ENCODE measurements at places on chromosomes 4 and X.

- DNase-seq = no peak
Measured at GRCh38 chr4:76931087-76931486, 18.5 kb upstream of the SEPTIN11 start.

GRCh38 chr4:26385690-26386089, 64.9 kb downstream of the RBPJ start:
- no peak for DNase-seq

DNA sequence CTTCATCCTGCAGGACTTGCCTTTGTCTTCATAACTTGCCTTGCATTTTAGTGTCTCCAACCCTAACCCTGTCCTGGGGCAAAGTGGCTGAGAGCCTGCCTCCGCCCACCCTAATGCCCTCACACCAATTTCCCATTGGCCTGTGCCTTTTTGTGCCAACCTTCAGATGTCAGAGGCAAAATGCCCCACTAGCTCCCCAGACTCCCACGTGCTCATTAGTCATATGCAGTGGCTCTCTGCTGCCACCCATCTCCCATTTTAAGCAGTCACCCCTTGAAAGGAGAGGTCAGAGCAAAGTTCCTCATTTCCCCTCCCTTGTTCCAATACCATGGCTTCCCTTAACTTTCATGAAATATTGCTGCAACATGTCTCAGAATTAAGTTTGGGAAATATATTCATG, 74.8 kb upstream of the PASD1 start:
- peak; percentile 17 for DNase-seq

GRCh38 chrX:153806999-153807575, 12.6 kb downstream of the SSR4 start:
- DNase-seq = no peak

DNA sequence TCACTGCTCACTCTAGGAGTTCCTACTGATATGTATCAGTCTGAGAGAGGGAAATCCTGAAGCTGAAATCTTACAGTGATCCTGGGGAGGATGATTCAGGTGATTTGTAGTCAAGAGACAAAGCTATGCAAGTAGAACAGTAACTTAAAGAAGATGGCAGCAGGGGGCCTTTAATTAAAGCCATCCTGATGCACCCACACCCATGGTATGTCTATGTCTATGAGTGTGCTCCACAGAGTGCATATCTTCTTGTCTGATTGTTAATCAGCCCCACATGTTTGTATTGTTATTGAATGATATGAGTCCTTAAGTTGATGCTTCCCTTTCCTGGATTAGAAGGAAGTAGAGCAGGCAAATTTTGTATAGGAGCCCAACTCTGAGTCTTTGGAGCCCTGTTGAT, 78.8 kb downstream of the NHS start:
- DNase-seq = no peak

DNA sequence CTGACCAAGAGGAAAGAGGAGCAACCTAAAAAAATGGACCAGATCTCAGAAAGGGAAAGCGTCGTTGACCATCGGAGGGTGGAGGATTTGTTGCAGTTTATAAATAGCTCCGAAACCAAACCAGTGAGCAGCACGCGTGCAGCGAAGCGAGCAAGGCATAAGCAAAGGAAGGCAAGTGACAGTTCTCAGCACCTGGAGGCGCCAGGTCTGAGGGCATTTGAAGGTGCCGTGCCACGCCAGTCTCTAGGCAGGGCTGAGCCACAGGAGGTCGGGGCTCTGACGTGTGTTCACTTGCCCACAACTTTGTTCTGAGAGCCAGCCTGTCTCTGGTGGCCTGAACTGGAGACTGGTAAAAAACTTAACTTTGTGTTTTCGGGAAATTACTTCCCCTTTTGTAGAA, 59.7 kb downstream of the TNIP2 start:
- no peak for DNase-seq

GRCh38 chr4:152605641-152606335, 69.9 kb upstream of the FBXW7 start:
- no peak for DNase-seq

DNA sequence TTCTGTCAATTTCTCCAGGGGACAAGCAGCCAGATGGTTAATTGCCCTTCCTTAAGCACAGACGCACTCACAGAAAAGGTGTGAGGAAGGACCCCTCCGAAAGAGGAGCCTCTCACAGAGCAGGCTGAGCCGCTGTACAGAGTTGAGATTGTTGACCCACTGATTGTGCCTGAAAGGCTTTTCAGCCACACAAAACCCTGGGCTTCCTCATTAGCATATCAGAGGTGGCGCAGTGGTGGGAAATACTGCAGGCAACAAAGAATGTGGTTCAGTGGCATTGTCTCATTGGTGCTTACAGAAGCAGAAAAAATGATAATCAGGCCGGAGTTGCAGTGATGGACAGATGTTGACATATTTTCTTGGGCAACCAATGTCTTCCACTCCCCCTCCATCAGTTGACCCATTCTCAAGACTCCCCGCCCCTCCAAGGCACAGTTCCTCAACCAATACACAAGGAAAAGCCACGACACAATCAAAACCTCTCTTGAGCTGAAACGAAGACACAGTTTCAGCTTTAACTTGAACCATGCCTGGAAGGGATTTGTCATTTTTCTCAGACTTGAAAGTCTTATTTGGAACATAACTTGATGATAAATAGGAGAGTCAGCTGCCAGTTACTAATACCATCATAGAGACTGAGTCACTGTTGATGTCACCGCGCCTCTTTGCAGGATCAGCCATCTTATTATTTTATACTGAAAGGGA, 53.1 kb downstream of the ATXN3L start:
- no peak for DNase-seq

- DNase-seq = no peak
Measured at GRCh38 chr4:139241086-139241783, 38.8 kb downstream of the MGARP start.

DNA sequence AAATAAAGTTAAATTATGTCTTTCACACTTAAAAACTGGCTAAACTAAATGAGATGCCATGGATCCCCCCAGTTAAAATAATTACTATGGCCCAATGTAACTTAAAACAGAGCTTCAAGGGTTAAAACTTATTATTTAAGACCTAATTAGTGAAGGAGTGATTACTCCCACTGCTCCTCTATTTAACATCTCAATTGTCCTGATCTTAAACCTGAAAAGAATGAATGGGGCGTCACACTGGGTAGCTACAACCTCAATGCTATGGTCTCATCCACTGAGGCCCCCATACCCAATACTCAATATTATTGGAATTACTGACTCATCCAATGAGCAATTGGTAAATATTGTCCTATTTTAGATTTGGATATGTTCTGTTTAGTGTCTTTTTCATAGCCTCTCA, 21.1 kb upstream of the TMEM255A start:
- DNase-seq = no peak

GRCh38 chrX:25084446-25084845, 68.7 kb upstream of the ARX start:
- DNase-seq = no peak

DNA sequence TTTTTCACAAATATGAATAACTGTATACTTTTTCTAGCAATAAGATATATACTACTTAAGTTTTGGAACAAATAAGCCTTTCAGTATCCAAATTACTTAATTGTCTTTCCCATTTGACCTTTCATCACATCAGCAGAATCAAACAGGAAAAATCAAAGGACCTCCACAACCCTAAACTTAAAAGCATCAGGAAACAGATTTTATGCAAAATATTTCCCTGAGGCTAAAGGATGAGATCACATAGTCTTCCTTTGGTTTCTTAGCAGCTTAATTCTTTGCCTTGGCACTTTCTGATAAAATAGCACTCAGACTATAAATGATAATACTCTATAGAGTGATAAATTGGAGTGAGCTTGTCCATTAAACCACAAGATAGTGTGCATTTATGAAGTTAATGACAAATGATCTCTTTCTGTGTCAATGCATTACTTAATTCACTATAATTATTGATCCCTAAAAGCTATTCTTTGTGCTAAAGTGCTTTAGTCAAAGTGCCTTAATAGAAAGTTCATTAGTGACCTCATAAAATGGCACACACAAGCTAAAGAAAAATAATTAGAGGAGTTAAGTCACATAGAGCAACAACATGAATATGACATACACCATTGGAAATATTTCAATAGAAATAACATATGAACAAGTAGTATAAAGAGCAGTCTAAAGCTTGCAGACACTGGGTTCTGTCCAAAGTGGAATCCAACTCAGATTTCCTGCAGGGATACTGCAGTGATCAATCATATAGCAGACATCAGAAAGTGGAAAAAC, 15.7 kb upstream of the NDST3 start:
- DNase-seq = no peak

DNA sequence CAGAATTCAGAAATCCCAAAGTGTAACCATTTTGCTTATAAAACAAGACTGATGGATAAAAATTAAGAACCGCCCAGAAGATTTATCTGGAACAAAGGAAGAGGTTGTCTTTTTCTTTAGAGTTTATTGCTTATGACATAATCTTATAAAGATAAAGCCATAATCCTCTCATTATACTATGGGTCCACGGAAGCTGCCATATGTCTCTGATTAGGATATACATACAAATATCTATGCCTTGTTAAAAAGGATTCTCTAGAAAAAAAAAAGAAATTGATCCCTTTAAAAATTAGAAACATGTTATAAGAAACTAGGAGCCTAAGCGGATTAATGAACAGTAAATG, 70.5 kb downstream of the RELL1 start:
- DNase-seq = no peak

- DNase-seq = no peak
Measured at GRCh38 chr4:113116414-113117357, 67.2 kb downstream of the ANK2 start.

GRCh38 chrX:121407627-121408026, 360.2 kb downstream of the GLUD2 start:
- no peak for DNase-seq

All from natural killer cell (primary cell).